ENCODE measurements at places on chromosomes 2 and 18. TPM values are rescaled to one million over a fixed set of nuclear protein-coding genes. Genes with fewer than 3 reads are reported as not detected.

The MBP gene
- total RNA-seq, result 221 TPM

DNA sequence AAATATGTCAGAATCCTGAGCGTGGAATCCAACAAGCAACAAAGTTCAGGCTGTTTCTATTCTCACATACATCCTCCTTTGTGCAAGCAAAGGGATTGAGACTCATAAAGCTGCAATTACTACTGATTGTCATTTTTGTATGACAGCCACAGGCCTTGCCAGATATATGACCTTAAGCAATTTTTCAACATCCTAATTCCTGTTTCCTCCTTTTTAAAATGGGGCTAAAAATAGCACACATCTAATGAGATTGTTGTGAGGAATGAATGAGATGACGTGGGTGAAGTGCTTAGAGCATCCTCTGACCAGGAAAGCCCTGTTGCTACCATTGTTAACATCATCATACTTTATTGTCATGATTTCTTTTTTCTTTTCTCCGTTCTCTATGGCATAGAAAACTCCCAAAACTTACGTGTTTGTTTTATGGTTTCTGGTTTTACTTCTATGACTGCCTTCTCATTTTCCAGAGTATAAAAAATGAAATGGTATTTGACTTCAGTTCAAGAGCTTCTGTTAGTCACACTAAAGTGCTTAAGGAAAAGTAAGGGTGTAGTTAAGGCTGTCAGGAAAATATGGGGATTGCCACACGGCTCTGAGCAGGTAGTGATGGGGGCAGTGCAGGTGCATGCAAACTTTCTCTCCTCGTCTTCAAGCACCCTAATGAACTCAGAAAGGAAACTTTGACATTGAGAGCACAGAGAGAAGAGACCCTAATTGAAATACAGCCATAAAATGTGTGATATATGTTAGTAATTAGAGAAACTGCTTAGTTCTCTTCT lies 590.6 kb upstream of the NETO1 start:
- no peak for DNase-seq

DNA sequence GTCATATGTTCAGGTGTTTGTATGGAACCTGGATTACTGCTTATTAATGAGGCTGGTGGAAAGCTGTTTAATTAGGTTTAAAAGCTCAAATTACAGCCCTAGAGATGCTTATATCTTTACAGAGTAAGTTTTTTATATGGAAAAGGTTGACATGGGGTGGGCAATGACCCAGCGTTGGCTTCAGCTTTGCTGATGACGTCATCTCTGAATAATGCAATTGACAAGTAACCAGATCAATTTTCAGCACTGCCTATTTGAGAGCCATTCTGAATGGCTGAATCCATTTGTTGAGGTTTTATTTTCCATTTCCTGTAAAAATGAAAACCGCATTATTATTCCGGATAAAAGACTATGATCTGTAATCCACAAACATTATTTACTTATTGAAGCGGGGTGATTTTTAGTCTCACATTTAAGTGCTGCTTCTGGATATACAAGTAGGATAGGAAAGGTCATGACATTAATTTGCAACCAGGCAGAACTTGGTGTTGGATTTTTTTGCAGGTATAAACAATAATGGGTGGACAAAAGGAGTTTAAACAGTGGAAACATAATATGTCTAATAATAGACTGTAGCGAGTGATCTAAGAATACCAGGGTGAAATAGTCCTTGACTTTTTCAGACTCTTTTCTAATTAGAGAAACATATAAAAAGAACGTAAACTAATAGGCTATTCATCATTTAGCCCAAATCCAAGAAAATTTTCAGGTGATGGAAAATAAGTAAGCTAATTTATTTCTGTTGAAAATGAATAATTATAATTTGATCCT lies 2.7 kb downstream of the PPP1R1C start:
- no peak for DNase-seq

DNA sequence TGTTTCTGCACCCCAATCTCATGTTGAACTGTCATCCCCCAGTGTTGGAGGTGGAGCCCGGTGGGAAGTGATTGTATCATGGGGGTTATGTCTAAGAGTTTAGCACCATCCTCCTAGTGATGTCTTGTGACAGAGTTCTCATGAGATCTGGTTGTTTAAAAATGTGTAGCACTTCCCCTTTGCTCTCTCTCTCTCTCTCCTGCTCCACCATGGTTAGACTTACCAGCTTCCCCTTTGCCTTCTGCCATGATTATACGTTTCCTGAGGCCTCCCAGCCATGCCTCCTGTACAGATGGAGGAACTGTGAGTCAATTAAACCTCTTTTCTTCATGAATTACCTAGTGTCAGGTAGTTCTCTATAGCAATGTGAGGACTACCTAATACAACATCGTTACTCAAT lies 396.9 kb upstream of the LRATD1 start:
- no peak for DNase-seq

DNA sequence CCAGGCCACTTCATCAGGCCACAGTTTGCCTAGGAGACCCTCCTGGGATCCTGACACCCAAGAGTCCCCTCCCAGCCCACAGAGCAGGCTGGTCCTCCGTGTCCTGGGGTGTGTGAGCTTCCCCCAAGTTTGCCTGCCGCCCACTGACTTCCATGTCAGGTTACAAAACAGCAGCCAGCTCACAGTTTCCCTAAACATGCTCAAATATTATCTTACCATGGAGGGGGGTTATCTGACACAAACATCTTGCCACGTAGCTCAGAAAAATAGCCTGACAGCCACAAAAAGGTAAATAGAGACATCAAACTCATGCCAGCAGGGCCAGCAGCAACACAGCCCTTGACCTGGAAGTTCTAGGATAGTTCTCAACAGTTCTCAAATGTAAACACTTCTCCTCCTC lies 346.5 kb downstream of the TNS1 start:
- no peak for DNase-seq

DNA sequence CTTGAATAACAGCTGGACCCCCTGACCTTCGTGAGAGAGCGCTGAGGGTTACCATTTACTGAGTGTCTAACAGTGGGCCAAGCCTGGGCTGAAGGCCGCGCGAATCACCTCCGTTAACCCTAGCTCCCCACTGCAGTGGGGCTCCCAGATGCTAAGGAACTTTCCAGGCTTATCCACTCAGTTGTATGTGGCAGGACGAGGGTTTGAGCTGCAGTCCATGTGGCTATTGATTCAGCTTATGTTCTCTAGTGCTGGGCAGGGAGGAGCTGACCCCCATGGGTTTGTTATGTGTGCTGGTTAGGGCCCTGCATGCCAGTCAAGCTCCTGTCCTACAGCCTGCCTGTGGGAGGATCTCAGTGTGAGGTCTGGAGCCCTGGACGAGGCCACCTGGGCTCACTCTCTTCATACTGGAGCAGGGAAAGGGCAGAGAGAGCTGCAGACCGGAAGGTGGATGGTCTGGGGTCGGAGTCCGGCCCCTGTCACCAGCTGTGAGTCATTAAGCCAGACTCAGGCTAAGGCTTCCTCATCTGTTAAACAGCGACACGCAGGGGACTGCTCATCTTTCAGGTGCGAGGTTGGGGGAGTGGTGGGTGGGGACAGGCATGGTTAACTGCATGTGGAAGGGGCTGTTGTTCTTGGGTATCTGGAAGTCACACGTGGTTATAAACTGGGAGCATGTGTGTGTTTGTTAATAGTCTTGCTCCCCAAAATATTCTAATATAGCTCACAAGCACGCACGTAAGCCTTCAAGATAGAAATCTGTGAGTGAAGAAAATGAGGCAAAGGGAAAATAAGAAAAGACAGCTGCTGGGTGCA lies 6.6 kb downstream of the PSD4 start:
- DNase-seq, result peak; percentile 27

- no peak for DNase-seq
Observed at GRCh38 chr2:147273628-147274027, 571.2 kb upstream of the ACVR2A start.

- DNase-seq, result no peak
Observed at GRCh38 chr2:29796446-29796845, 124.9 kb downstream of the ALK start.

DNA sequence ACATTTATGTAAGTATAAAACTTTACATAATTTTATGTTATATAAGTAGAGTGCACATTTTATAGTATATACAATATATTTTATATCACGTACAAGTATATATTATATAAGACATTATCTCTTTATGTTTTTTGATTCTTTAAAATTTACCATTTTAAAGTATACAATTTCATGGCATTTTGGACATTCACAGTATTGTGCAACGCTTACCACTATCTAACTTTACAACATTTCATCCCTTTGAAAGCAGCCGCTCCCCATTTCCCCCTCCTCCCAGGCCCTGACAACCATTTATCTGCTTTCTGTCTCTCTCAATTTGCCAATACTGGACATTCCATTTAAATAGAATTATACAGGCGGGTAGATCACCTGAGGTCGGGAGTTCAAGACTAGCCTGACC lies 512.5 kb downstream of the TSN start:
- no peak for DNase-seq

DNA sequence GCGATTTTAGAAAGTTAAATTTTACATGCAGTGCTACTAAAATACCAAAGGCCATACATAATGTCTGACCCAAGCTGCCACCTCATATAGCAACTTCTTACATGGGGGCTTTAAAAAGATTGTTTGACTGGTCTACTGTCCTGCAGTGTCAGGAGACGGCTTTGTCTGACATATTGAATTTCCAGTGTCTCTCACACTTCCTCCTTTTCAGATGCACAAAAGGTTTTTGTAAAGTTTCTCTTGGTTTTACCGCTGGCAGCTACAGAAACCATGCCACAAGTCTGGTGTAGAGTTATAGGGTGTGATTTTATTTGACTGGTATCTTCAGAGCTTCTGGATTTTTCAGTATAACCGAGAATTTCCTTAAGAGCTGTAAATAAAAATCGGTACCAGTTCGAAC lies 1.1 kb upstream of the ASAP2 start:
- DNase-seq, result no peak

The CNDP1 gene
- total RNA-seq, result not detected

The SMYD5 gene
- 32.1 TPM for total RNA-seq

The IGFBP5 gene
- 14.8 TPM for total RNA-seq

DNA sequence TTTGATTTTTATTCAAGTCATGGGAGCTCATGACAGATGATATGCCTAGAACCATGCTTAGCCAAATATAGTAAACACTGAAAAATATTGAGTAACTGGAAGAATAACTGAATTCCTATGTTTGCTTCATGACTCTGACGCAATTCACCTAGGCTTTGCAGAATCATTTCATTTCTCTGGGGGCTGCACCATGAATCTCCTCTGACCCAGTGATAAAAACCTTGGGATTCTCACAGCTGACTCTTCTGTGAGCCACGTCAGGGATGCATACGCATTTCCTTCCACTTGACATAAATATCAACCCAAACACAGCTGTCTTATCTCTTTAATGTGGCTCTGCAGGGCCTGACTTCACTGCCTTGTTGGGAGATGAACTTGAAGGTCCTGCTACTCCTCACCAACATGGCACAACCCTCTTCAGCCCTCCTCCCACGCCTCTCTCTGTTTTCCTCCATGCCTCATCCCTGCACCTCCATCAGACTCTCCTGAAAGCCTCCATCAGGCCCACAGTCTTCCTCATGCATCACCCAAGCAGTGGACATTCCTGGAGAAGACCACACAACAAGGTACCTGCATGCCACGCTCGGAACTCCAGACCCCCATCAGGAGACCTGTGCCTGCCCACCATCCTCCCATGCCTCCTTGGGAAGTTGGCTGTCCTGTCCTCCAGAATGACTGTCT lies 29.8 kb downstream of the COL6A3 start:
- no peak for DNase-seq
